ENCODE measurements at places on chromosomes 3 and 15. TPM values are rescaled to one million over a fixed set of nuclear protein-coding genes. Genes with fewer than 3 reads are reported as not detected.

LRRC15 gene
- 1.4 TPM for total RNA-seq

APOD gene
- 23.9 TPM for total RNA-seq

HESX1 gene
- 1.9 TPM for total RNA-seq

GPR87 gene
- total RNA-seq = 1.3 TPM

BUB1B gene
- total RNA-seq = 14.3 TPM

GP9 gene
- 1.2 TPM for total RNA-seq

BOC gene
- total RNA-seq = 104 TPM

SLC22A13 gene
- total RNA-seq = 0.27 TPM

PLA2G4E gene
- total RNA-seq = 0.16 TPM

MRPL46 gene
- total RNA-seq = 19.1 TPM

FEM1B gene
- total RNA-seq = 111 TPM

PLA2G4D gene
- total RNA-seq = not detected

ZSCAN2 gene
- total RNA-seq = 32.3 TPM

FOXB1 gene
- total RNA-seq = not detected

CLRN1 gene
- 12.0 TPM for total RNA-seq

NME9 gene
- 2.6 TPM for total RNA-seq

CCR4 gene
- total RNA-seq = 0.22 TPM

ROPN1 gene
- not detected for total RNA-seq

LSG1 gene
- total RNA-seq = 35.5 TPM

SYNPR gene
- total RNA-seq = 21.0 TPM

SMCO1 gene
- total RNA-seq = 0.38 TPM

HAUS2 gene
- 46.1 TPM for total RNA-seq

ALDH1A3 gene
- total RNA-seq = 143 TPM

RBPMS2 gene
- 0.93 TPM for total RNA-seq

CCRL2 gene
- 1.7 TPM for total RNA-seq

SOX2 gene
- 128 TPM for total RNA-seq

ATP2B2 gene
- 28.0 TPM for total RNA-seq

ACTL6A gene
- 88.4 TPM for total RNA-seq

DNAJC17 gene
- total RNA-seq = 22.8 TPM

TLR9 gene
- not detected for total RNA-seq

APH1B gene
- total RNA-seq = 22.2 TPM

FOXL2NB gene
- total RNA-seq = 7.9 TPM

CPEB1 gene
- 9.8 TPM for total RNA-seq

KIAA1143 gene
- 36.4 TPM for total RNA-seq

FBXO40 gene
- 0.22 TPM for total RNA-seq

CCR8 gene
- not detected for total RNA-seq

LRRC34 gene
- 17.3 TPM for total RNA-seq

KIF15 gene
- 10.6 TPM for total RNA-seq

ADAMTSL3 gene
- 44.9 TPM for total RNA-seq

FILIP1L gene
- 29.5 TPM for total RNA-seq

APPL1 gene
- total RNA-seq = 84.4 TPM

CFAP161 gene
- 1.2 TPM for total RNA-seq
